ENCODE measurements at places on chromosomes 1 and 21.

DNA sequence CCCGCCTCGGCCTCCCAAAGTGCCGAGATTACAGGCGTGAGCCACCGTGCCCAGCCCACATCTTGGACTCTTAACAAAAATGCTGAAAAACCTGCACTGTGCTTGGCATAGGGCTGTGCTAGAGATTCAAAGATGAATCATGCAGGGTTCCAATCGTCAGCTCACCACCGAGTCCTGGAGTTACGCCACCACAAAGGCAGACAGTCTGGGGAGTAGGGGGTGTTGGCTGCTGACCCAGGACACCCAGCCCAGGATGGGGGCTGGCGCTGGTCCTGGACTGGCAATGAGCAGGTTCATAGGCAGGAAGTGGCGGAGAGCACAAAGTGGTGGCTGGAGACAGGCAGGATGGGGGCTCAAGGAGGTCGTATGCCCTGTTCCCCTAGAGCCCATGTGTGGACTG, 16.0 kb downstream of the PSRC1 start:
- DNase-seq, result no peak

- DNase-seq, result no peak
Observed at GRCh38 chr1:118217141-118217838, 32.3 kb upstream of the SPAG17 start.

GRCh38 chr1:96240438-96240837, 481.1 kb upstream of the PTBP2 start:
- DNase-seq, result no peak

DNA sequence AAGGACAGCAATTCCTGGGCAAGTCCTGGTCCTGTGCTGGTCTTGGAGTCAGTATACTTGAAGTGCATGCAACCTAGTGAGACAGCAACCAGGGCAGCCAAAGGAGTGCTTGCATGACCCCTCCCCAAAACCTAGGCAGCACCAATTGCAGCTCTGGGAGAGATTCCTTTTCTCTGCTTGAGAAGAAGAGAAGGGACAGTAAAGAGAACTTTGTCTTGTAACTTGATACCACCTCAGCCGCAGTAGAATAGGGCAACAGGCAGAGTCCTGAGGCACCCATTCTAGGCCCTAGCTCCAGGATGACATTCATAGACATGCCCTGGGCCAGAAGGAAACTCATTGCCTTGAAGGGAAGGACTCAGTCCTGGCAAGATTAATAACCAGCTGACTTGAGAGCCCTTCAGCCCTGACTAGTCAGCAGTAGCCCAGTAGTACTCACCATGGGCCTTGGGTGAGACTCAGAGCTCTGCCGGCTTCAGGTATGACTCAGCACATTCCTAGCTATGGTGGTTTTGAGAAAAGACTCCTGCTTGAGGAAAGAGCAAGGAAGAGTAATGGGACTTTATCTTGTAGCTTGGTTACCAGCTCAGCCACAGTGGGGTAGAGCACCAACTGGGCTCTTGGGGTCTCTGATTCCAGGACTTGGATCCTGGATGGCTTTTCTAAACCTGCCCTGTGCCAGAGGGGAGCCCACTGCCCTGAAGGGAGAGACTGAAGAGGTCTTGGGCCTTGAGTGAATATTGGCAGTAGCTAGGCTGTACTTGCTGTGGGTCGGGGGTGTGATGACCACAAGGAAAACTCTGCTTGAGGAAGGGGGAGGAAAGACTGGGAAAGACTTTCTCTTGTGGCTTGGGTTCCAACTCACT, 51.7 kb upstream of the ACADM start:
- no peak for DNase-seq

- DNase-seq, result no peak
Observed at GRCh38 chr1:27713869-27714513, 11.8 kb upstream of the FAM76A start.

- DNase-seq, result peak; percentile 52
Observed at GRCh38 chr1:224273641-224274040, 56.3 kb downstream of the NVL start.

GRCh38 chr1:1063261-1063944, 10.7 kb downstream of the RNF223 start:
- no peak for DNase-seq

DNA sequence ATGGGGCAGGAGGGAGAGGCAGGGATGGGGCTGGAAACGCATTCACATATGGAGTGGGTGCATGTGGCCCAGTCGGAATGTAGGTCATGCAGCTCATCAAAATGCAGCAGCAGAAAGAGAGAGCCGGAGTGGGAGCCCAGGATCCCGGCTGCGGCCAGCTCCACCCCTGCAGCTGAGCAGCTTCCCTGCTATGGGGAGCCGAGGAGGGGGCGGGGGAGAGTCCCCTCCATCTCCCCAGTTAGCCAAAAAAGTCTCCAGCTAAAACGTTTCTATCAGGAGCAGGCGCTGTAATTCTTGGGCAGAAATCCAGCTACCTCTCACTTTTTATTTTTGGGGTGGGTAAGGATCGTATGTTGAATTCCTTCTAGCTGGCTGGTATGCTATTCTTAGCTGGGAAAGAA, 39.7 kb downstream of the MRPL37 start:
- no peak for DNase-seq

DNA sequence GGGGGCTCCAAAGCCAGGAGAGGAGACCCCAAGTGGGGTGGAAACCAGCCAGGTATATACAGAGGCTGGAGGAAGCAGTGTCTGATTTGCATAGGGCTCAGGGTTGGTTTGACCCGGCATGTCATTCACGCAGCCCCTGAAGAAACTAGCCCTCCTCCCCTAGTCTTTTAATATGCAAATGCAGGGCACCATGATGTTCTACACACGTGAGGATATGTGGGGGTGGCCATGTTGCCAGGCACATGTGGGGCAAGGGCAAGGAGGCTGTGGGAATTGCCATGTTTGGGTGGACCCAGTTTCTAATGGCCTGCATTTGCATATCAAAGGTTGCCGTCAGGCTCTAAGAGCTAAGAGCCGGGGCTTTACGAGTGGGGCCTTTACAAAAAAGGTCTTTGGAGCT, 12.0 kb upstream of the RHOU start:
- no peak for DNase-seq

GRCh38 chr1:179190861-179191260, 38.6 kb downstream of the ABL2 start:
- no peak for DNase-seq

DNA sequence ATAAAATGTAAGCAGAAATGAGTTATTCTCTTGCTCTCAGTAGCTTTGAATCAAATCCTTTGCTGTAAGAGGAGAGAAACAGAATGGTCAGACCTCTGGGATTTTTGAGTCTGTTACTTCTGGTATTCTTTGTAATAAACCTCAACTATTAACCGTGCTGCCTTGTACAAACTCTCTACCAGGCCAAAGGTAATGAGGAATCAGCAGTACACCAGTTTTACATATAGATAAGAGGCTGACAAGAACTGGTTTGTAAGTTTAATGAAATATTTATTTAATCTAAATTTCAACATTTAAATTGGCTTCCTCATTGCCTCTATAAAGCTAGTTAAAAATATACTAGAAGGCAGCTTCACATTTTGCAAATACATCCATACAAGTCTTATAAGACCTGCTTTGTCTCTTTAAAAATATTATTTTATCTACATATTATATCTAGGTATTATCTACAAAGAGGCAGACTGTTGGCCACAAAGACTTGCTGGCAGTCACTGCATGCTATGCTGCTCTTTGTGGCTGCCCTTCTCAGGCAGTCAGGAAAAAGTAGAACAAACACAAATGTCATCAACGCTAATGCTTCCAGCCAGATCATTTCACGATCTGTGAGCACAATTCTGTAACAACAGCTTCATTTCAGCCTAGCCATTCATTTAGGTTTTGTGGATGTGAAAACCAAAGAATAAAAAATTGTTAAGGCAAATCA, 173.0 kb downstream of the GABPA start:
- no peak for DNase-seq

DNA sequence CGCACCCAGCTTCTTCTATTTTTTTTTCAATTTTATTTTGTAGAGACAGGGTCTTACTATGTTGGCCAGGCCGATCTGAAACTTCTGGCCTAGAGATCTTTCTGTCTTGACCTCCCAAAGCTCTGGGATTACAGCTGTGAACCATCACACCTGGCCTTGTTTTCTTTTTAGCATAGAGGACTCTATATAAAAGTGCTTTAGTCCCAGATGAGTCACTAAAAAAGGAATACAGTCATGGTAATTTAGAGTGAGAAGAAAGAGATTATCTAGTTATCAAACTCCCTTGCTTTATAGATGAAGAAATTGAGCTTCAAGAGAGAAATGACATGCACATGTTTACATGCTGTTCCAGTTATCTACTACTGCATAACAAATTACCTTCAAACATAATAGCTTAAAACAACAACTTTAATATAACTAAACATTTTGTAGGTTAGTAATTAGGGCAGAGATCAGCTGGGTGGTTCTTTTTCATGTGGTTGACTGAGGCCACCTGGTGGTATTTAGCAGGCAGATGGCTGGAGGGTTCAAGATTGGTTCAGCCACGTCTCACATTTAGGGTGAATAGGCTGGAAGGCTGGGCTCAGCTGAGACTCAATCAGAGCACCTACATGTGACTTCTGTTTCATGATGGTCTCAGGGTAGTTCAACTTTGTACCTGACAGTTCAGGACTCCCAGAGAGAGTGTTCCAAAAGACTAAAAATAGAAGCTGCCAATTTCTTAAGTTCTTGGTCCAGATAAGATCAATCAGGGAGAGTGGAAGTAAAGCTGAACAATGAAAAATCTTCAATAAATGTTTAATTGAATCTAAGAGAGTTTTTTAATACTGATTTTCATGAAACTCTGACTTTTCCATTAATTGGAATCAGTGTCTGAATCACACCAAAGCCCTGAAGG, 16.9 kb upstream of the MTF2 start:
- peak; percentile 42 for DNase-seq

DNA sequence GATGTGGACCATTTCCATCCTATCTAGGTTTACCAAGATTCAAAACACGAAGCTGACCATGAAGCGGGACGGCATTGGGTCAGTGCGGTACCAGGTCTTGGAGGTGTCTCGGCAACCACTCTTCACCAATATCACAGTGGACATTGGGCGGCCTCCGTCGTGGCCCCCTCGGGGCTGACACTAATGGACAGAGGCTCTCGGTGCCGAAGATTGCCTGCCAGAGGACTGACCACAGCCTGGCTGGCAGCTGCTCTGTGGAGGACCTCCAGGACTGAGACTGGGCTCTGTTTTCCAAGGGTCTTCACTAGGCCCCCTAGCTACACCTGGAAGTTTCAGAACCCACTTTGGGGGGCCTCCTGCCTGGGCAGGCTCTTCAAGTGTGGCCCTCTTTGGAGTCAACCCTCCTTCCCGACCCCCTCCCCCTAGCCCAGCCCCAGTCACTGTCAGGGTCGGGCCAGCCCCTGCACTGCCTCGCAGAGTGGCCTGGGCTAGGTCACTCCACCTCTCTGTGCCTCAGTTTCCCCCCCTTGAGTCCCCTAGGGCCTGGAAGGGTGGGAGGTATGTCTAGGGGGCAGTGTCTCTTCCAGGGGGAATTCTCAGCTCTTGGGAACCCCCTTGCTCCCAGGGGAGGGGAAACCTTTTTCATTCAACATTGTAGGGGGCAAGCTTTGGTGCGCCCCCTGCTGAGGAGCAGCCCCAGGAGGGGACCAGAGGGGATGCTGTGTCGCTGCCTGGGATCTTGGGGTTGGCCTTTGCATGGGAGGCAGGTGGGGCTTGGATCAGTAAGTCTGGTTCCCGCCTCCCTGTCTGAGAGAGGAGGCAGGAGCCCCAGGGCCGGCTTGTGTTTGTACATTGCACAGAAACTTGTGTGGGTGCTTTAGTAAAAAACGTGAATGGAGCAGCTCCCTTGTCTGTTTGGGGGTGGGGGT, 864 bp upstream of the CCDC24 start:
- DNase-seq, result peak; percentile 40

- no peak for DNase-seq
Observed at GRCh38 chr1:2982615-2983318, 38.5 kb upstream of the ACTRT2 start.

- DNase-seq, result no peak
Observed at GRCh38 chr1:65830306-65830705, 37.6 kb downstream of the PDE4B start.

GRCh38 chr1:171814692-171815091, 26.6 kb upstream of the DNM3 start:
- DNase-seq, result no peak

GRCh38 chr1:24572301-24572700, 16.4 kb downstream of the NCMAP start:
- no peak for DNase-seq

- peak; percentile 64 for DNase-seq
Observed at GRCh38 chr1:21294266-21294989, 4.2 kb upstream of the ECE1 start.

GRCh38 chr1:33142483-33143064, 39.3 kb downstream of the TRIM62 start:
- DNase-seq, result no peak

DNA sequence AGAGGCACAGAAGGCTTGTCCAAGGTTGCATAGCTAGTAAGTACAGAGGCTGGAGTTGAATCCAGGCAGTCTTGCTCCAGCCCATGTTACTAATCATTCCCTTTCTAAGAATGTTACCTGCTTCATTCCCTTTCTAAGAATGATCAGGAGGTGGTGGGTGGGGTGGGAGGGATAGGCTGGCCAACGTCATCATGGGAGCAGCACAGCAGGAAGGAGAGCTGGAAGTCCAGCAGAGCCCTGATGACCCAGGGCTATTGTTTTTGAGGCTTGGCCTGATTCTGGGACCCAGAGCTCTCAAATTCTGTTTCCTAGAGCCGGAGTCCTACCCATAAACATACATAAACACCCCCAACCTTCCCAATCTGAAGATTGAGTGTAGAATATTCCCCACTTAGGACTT, 11.8 kb upstream of the CSF1 start:
- no peak for DNase-seq

GRCh38 chr1:240917976-240918375, 306.0 kb upstream of the GREM2 start:
- no peak for DNase-seq

GRCh38 chr1:167551362-167551761, 2.2 kb downstream of the CREG1 start:
- no peak for DNase-seq

DNA sequence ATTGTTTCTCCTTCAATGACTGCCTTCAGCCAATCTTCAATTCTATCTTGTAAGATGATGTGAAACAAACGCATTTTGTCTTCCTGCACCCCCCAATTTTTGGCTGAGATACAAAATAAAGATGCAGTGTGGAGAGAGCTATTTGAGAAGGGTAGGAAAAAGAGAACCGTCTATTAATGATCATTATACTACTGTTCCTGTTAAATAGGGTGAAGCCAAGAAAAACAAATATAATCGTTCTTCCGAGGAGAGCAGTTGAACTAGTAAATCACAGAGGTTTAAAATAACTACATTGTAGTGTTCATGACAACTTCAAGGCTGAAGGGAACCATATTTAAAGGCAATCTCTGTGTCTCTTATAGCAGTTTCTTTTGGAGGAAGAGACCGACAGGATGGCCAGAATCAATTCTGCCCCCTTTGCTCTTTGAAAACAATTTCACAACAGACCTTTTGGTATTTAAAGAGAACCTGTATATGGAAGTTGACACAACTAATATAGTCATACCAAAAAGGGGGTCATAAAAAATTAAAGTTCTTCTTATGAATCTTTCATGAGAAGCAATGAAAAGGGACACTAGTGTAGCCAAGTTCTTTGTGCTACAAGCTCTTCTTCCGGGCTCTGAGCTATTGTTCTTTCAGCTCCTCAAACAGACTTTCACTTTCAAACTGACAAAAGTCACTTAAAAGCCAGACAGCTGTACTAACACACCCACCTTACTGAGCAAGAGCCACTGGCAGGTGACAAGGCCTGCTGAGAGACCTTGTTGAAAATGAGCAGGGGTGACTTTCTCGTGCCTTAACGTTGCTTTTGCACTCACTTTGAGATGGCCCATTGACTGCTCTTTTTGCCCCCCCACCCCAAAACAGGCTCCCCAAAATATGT, 30.9 kb downstream of the PROX1 start:
- no peak for DNase-seq

GRCh38 chr1:157782931-157783330, 6.0 kb upstream of the FCRL2 start:
- no peak for DNase-seq

- DNase-seq, result no peak
Observed at GRCh38 chr1:40185951-40186864, 25.0 kb downstream of the RLF start.

Measured in colonic mucosa (tissue), 4 donors.